Fibroblast of lung (primary cell): ENCODE measurements at places on chromosomes 1 and 21. TPM values are rescaled to one million over a fixed set of nuclear protein-coding genes. Genes with fewer than 3 reads are reported as not detected.

S100A12 gene
- total RNA-seq: not detected in 2 replicates

CYP2J2 gene
- total RNA-seq: under 0.01 and 0.17 TPM in 2 replicates

DNA sequence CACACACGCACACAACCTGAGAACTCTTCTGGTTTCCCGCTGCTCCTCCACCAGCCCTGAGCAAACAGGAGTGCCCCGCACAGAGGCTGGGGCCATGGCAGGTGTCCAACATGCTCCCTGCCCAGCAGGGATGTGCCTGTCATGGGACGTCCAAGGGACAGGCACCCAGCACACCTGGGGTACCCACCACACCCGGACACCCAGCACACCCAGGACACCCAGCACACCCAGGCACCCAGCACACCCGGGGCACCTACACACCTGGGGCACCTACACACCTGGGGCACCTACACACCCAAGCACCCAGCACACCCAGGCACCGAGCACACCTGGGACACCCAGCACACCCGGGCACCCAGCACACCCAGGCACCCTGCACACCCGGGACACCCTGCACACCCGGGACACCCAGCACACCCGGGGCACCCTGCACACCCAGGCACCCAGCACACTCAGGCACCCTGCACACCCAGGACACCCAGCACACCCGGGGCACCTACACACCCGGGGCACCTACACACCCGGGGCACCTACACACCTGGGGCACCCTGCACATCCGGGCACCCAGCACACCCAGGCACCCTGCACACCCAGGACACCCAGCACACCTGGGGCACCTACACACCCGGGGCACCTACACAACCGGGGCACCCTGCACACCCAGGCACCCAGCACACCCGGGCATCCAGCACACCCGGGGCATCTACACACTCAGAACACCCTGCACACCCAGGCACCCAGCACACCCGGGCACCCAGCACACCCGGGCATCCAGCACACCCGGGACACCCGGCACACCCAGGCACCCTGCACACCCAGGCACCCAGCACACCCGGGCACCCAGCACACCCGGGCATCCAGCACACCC is 37.9 kb downstream of the UBE2G2 start:
- no peak for DNase-seq

GRCh38 chr1:38009088-38009840 is 3.3 kb upstream of the UTP11 start:
- peak; percentile 72 for DNase-seq

DNA sequence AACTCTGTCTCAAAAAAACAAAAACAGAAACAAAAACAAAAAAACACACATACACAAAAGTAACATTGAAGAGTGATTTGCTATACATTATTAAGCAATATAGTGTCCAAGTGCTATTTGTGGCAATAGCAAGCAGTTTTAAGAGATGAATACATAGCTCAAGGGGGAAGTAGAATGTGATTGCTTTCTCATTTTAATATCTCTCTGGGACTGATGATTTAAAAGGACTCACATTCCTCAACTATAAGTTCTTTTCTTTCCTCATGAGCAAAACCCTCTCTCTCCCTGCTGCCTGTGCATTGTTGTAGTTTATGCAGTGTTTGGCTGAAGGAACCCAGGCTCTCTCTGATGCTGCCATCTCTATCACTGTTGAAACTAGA is 47.0 kb upstream of the CSF1 start:
- no peak for DNase-seq
